ENCODE measurements at places on chromosomes 2 and 18.

DNA sequence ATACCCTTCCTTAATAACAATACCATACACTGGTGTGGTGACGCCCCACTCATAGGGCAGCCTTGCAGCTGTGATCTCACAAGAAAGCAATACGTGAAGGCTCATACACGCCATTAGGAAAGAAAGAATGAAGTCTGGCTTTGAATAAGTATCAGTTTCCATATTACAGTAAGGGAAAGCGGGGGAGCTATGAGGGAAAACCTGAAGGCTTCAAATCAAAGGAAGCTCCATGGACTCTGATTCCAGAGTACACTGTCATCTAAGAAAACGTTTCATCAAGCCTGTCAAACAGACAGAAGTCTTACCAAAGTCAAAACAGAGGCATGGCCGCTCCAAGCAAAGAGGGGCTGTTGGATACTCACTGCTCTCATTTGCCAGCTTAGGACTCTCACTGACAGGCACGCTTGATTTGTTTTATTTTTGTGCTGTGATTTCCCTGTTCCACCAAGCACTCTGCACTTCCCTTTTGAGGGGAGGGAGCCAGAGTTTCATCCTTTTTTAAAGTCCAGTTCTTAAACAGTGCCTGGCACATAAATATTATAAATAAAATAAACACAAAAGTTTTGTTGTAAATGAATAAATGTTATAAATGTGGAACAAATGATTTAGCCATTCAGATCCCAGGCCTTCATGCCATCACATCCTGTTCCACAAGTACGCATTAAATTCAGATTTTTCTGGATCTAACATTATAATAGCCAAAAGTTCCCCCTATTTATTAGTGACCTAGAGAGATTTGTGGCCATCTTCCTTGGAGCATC is 221.2 kb downstream of the PIEZO2 start:
- DNase-seq: no peak

- DNase-seq: no peak
Observed at GRCh38 chr2:38262069-38262871, 114.8 kb downstream of the ATL2 start.

DNA sequence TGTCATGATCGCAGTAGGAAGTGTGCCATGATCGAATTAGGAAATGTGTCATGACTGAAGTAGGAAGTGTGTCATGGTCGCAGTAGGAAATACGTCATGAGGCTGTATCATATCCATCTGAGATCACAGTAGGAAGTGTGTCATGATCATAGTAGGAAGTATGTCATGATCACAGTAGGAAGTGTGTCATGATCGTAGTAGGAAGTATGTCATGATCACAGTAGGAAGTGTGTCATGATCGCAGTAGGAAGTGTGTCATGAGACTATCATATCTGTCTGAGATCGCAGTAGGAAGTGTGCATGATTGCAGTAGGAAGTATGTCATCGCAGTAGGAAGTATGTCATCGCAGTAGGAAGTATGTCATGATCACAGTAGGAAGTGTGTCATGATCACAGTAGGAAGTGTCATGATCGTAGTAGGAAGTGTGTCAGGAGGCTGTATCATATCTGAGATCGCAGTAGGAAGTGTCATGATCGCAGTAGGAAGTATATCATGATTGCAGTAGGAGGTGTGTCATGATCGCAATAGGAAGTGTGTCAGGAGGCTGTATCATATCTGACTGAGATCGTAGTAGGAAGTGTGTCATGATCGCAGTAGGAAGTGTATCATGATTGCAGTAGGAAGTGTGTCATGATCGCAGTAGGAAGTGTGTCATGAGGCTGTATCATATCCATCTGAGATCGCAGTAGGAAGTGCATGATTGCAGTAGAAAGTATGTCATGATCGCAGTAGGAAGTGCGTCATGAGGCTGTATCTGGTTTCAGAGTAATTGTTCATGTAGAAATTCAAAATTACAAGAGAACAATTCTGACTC is 56.4 kb upstream of the NFATC1 start:
- no peak for DNase-seq

GRCh38 chr18:621291-622043 is 24.7 kb downstream of the CLUL1 start:
- DNase-seq: no peak

DNA sequence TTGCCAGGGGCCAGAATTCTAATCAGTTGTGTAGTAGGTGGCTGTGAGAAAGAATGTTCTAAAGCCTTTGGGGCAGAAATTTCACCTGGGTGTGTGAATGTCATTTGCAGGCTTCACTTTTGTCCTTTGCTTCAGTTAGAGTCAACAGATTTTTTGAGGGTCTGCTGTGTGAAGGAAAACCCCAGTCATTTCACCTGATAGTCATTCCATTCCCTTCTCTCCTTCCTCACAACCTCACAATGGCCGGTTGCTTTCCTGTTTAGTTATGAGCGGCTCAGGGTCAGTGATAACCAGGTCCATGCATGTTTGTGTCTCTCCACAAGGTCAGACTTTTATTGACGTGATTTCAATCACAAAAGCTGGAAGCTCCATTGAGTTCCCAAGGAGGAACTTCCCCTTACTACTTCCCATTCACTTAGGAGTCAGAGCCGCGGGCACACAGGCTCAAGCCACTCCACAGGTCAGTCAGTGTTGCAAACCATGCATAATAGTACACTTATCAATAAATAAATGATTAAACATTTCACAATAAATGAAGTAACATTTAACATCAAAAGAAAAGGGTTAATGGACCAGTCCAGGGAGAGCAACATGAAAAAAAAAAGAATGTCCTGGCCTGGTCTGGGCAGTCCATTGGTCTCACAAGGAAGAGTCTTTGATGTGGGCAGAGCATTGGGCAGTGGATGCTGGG is 74.3 kb downstream of the NPAS2 start:
- no peak for DNase-seq

- DNase-seq: no peak
Observed at GRCh38 chr18:24954341-24954740, 397.6 kb downstream of the ZNF521 start.

DNA sequence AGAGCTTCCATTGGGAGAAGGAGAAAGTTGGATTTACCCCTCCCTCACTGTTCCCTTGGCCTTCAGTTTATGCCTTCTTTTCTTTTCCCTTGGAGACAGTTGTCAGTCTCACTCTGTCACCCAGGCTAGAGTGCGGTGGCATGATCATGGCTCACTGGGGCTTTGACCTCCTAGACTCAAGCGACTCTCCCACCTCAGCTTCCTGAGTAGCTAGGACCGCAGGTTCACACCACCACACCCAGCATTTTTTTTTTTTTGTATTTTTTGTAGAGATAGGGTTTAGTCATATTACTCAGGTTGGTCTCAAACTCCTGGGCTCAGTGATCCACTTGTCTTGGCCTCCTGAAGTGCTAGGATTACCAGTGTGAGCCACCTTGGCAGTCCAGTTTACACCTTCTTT is 49.9 kb downstream of the SLC9A4 start:
- DNase-seq: no peak

- no peak for DNase-seq
Observed at GRCh38 chr2:178072000-178072382, 586 bp downstream of the PDE11A start.

DNA sequence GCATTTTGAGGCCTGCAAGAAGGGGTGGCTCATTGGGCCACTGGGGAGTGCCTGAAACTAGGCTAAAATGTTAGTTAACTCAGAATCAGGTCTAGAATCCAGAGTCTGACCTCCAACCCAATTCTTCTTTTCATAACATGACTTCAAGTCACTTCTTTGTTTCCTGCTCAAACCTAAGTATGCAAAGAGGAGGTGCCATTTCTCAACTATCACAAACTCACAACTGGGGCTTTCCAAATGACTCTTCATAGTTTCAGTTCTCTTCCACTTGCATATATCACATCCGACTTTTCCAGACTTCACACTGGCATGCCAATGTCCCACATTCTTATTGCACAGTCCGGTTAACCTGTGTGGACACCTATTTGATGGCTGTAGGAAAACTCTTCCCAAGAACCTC is 211.6 kb downstream of the TCF4 start:
- no peak for DNase-seq

GRCh38 chr2:146890491-146890890 is 954.3 kb upstream of the ACVR2A start:
- no peak for DNase-seq

GRCh38 chr18:63951302-63951705 is 2.2 kb downstream of the HMSD start:
- no peak for DNase-seq

- no peak for DNase-seq
Observed at GRCh38 chr2:47260971-47261370, 105.9 kb upstream of the STPG4 start.

DNA sequence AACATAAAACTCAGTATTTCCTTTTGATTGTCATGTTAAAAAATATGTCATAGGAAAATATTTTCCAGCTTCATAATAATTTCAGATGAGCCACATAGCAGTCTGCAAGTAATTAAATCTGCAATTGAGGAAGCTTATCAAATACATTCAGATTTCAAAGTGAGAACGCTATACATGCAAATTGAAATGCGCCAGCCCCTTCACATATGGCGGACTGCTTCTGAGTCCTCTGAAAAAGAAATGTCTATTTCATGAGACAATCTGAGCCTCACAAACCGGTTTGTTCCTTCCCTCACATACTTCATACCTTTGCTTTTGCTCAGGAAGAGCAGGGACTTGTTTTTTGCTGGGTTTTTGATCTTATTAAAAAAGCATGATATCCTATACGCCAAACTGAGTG is 2.3 kb upstream of the DCDC2C start:
- DNase-seq: no peak

DNA sequence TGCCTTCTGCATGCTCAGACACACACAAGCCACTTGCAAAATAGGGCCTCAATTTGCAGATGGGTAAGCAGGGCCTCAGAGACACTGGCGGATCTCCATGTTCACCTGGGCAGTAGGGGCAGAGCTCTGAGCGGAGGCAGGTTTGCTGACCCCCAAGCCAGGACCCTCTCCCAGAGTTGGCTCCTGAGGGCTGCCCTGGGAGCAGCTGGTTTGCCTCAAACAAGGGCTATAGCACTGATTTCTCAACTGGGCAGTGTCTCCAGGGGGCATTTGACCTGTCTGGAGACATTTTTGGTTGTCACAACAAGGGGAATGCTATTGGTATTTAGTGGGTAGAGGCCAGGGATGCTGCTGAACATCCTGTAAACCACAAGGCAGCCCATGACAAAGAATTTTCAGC is 11.6 kb downstream of the GLI2 start:
- DNase-seq: no peak

DNA sequence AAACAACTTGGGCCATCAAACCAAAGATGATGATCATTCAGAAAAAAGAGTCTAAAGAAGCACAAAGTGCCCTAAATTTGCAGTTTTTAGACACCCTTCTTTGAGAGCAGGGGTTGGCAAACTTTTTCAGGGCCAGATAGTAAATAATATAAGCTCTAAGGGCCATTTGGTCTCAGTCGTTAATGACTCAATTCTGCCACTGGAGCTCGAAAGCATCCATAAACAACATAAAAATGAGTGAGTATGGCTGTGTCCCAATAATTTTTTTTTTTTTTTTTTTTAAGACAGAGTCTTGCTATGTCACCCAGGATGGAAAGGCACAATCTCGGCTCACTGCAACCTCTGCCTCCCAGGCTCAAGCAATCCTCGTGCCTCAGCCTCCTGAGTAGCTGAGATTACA is 152.3 kb downstream of the DTNB start:
- no peak for DNase-seq

DNA sequence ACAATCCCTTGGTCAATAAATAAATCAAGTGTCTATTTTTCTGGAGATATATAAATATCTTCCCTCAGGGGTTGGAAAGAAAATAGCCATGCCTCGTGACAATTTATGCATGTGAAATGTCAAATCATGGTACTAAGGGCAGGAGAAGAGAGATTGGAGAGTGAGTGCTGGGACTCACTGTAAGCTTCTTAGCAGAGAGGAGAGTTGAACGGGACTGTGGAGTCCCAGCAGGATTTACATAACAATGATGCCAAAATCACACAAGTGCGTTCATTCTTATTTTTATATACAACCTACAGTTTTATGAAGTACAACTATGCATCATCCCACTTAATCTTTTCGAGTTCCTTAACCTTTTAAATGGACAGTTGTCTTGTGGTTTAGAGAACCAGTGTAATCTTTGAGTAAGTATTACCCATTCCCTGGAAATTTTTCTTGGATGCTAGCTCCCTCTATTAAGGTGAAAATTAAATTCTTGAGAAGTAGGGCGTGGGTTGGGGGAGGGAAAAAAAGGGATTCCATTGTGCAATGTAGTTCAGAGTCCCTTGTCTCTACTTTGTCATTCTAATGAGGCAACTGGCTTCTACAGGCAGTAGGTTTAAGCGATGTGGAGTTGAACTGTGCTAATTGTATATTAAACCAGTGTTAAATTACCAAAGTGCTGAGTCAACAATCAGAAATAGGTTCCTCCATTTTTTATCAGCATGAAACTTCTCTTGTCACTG is 143.6 kb upstream of the EPHA4 start:
- no peak for DNase-seq

DNA sequence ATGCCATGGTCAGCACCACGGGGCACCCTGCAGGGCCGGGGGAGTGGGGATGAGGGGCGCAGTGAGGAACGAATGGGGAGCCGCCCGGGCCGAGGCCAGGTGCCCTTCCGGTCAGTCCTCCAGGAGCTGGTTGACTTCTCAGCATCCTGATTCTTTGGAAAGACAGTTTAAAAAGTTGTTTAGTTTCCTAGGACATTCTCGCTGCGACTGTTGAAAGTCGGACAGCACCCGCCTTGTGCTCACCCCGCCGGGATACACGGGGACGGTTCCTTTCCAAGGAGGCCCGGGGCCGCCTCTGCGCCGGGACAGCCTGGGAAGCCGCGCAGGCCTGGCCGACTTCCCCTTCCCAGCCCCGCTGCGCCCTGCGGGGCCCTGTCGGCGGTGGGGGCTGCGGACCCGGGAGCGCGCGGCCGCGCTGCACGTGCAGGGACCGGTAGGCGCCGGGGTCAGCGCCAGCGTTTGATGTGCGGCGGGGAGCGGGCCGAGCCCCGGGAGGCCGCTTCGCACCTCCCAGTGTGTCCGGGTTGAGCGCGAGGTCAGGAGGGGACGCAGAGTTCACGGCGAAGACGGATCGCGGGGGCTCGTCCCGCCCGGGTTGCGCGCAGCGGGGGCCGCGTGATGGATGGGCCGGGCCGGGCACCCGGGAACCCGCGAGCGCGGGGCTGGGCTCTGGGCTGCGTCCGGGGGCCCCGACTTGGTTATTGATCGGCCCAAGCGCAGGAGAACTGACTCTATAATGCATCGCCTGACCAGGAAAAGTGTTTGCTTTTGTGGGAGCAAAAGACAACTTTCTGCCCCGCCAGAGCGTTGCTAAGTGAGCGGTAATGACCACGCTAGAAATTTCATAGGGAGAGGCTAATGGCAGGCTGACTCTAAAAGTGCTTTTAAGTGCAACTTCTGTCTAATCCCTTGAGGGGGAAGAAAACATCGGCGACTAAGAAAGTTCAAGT is 28.0 kb upstream of the SMIM21 start:
- DNase-seq: peak; percentile 57

GRCh38 chr18:72986103-72986502 is 118.3 kb upstream of the NETO1 start:
- DNase-seq: no peak

DNA sequence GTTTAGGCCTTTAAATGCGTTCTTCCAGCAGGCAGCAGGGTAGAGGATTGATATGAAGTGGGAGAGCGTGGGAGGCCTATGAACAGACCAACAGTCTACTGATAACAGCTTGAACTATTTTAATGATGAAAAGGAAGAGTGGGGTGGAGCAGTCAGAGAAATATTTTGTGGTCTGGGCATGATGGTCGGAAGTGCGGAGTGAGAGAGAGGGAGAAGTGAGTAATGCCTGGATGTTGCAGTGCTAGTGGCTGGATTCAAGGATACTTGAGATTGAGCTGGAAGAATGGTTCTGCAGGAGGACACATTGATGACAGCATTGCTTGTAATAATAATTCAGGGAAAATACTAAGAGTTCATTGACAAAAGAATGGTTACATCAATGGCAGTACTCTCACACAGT is 151.0 kb upstream of the DAPL1 start:
- no peak for DNase-seq
